ENCODE measurements at places on chromosomes 7 and 10.

DNA sequence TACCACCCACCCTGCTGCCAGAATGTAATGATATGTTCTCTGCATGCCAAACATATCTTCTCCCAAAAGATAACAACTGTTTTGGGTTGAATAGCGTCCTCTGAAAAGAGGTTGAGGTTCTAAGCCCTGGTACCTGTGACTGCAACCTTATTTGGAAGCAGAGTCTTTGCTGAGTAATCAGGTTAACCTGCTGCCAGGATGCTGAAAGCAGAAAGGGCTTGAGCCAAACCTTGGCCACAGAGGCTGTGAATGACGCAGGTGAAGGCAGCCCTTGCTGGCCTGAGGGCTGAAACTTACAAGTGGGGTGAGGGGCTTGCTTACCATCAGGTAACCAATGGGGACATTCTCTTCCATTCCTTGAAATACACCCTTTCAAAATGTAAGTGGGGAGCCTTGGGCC, 151.8 kb upstream of the RHEB start:
- DNase-seq, result no peak

DNA sequence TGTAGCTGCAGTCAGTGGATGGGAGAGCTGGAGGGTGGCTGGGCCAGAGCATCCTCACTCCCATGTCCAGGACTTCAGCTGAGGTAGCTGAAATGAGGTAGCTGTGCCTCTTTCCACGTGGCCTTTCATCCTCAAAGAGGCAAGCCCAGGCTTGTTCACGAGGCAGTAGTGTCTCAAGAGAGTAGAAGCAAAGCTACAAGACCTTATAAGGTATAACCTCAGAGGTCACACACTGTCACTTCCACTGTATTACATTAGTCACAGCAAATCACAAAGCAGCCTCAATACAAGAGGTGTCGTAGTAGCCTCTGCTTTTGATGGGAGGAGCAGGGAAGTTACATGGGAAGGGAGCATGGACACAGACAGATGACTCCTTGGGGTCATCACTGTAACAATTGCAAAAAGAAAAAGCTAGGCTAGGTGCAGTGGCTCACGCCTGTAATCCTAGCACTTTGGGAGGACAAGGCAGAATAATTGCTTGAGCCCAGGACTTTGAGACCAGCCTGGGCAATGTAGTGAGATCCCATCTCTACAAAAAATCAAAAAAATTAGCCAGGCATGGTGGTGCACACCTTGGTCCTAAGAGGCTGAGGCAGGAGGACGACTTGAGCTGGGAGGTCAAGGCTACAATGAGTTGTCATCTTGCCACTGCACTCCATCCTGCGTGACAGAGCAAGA, 97.5 kb downstream of the SKIDA1 start:
- no peak for DNase-seq

GRCh38 chr7:94510582-94511496, 1.2 kb downstream of the CASD1 start:
- no peak for DNase-seq

DNA sequence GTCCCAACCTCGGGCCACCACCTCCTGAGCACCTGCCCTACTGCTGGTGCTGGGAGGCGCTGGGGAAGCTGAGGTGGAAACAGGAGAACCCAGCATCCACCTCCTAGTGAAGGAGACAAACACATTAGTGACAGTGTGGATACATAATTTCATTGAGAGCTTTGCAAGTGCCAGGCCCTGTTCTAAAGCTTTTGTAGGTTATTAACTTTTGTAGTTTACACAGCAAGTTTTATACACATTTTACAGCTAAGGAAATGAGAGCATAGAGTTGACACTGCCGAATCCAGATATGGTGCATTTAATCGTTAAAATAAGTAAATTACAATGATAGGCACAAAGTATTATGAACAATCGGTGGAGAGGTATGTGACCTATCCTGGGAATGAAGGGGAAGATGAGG, 466.1 kb upstream of the C7orf33 start:
- no peak for DNase-seq

- no peak for DNase-seq
Measured at GRCh38 chr10:132618158-132618919, 80.8 kb downstream of the INPP5A start.

- DNase-seq, result no peak
Measured at GRCh38 chr10:70699659-70700174, 27.4 kb downstream of the ADAMTS14 start.

DNA sequence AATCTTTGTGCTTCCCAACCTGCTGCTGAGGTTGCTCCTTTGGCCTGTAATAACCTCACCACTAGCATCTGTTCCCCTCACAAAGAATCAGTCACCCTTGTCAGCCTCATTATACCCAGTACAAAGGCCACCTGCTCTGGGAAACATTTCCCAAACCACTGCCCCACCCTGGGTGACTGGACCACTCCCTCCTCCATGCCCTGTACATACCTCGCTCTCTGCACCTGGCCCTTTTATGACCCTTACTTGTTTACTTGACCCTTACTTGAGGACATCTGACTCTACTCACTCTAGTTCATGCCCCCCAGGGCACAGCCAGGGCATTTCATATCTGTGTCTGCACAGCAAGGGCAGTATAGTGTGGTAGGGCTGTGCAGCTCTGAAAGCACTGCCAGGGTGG, 21.4 kb upstream of the AOC1 start:
- no peak for DNase-seq

- DNase-seq, result no peak
Measured at GRCh38 chr10:116444527-116445142, 17.0 kb downstream of the PNLIPRP3 start.

GRCh38 chr7:11376529-11376928, 402.9 kb downstream of the PHF14 start:
- no peak for DNase-seq
